Regular cardiac myocyte (primary cell): ENCODE measurements at places on chromosomes 3 and 15. TPM values are rescaled to one million over a fixed set of nuclear protein-coding genes. Genes with fewer than 3 reads are reported as not detected.

The WNT7A gene
- total RNA-seq = under 0.01 TPM in 1 of 2 replicates, not detected in the other

The ITPKA gene
- total RNA-seq = 0.28 and 1.2 TPM in 2 replicates

The MYZAP gene
- total RNA-seq = not detected in 2 replicates

The ADCY5 gene
- total RNA-seq = under 0.01 TPM in 1 of 2 replicates, not detected in the other

The STAC gene
- 26.2 and 44.7 TPM in 2 replicates for total RNA-seq

The LYSMD4 gene
- total RNA-seq = 6.1 and 11.6 TPM in 2 replicates

The LRRC31 gene
- total RNA-seq = not detected in 2 replicates

The LRRK1 gene
- total RNA-seq = 4.0 and 5.6 TPM in 2 replicates

The SMCO1 gene
- total RNA-seq = 0.19 and 0.28 TPM in 2 replicates

The PLA2G4D gene
- total RNA-seq = under 0.01 TPM in 1 of 2 replicates, not detected in the other

The CLDN18 gene
- not detected in 2 replicates for total RNA-seq

The FBXW12 gene
- 0.28 TPM in 1 of 2 replicates, not detected in the other for total RNA-seq
